ENCODE measurements at places on chromosomes 1 and 21. TPM values are rescaled to one million over a fixed set of nuclear protein-coding genes. Genes with fewer than 3 reads are reported as not detected.

CYP4A22 gene
- not detected for total RNA-seq

DNA sequence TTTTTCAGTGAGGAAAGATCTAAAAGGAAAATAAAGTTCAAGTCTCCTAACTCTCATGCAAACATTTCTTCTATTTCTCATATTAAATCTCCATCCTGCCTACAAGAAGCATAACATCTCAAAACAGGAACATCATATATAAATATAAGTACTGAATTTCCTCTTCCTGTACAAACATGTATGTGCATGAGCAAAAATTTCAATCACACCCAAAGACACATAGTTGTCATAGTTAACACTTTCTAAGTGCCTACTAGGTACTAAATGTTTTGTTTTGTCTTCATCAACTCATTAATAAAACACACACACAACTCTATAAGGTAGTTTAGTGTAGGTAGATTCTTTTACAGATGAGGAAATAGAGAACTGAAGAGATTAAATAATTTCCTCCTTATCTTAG is 237.1 kb upstream of the ADGRL2 start:
- DNase-seq = no peak

SLFNL1 gene
- total RNA-seq = 0.17 TPM

GRCh38 chr1:206873603-206874188 is 8.3 kb downstream of the IL20 start:
- no peak for DNase-seq

IL20 gene
- not detected for total RNA-seq

GRCh38 chr1:231236208-231236591 is 4.8 kb upstream of the GNPAT start:
- peak; percentile 92 for DNase-seq

DNA sequence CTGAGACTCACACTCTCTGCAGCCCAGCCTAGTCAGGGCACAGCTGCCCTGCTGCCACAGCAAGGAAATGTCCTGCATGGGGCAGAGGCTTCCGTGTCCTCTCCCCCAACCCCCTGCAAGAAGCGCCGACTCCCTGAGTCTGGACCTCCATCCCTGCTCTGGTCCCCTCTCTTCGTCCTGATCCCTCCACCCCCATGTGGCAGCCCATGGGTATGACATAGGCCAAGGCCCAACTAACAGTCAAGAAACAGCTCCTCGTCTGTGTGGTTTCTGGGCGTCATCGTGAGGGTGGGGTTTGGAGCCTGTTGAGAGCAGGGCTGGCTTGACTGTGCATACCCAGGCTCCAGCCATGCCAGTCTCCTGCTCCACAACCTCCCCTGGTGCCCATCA is 19.5 kb downstream of the FAAH start:
- DNase-seq = no peak
